OCI-LY7 (cell line): ENCODE measurements at places on chromosomes 3 and 15. TPM values are rescaled to one million over a fixed set of nuclear protein-coding genes. Genes with fewer than 3 reads are reported as not detected.

SELENOK gene
- total RNA-seq, result 33.8 and 36.7 TPM in 2 replicates

GP9 gene
- total RNA-seq, result not detected in 2 replicates

CCDC54 gene
- total RNA-seq, result not detected in 2 replicates

HLTF gene
- 107 and 121 TPM in 2 replicates for total RNA-seq

NANOGP8 gene
- total RNA-seq, result not detected in 2 replicates

NOX5 gene
- total RNA-seq, result not detected in 2 replicates

- peak; percentile 39 for DNase-seq
Observed at GRCh38 chr3:18747383-18747782, 322.2 kb upstream of the SATB1 start.

GRCh38 chr3:181719991-181720680 lies 8.4 kb downstream of the SOX2 start:
- no peak for DNase-seq

- peak; percentile 99 for DNase-seq
Observed at GRCh38 chr15:42920519-42921341, at the start of gene TTBK2. Gene TTBK2, minus strand, starts transcription at chr15:42920778. Its CDS starts 42,161 bp downstream, at chr15:42878617.

- no peak for DNase-seq
Observed at GRCh38 chr3:11618904-11619303, 24.8 kb downstream of the VGLL4 start.

GRCh38 chr3:151183265-151183671 lies 19.7 kb downstream of the GPR171 start:
- DNase-seq, result no peak

DNA sequence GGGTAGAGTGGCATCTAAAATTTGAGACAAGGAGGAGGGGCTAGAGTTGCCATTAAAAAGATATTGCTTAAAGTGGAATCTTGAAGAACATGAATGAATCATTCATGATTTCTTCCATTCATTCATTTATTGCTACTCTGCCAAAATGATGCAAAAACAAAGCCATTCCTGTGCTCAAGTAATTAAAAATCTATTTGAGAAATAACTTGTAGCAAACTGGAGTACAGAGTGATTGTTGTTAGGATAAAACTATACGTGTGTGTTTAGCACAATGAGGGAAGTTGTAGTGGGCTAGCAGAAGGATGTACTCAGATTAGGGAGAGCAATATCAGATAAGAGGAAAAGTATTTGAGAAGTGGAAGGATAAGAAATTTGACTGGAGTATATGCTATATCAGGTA lies 11.7 kb upstream of the CLDN1 start:
- DNase-seq, result no peak

- DNase-seq, result no peak
Observed at GRCh38 chr3:186283651-186284348, 78.2 kb downstream of the DGKG start.

- no peak for DNase-seq
Observed at GRCh38 chr3:188449421-188449820, 295.5 kb downstream of the LPP start.

DNA sequence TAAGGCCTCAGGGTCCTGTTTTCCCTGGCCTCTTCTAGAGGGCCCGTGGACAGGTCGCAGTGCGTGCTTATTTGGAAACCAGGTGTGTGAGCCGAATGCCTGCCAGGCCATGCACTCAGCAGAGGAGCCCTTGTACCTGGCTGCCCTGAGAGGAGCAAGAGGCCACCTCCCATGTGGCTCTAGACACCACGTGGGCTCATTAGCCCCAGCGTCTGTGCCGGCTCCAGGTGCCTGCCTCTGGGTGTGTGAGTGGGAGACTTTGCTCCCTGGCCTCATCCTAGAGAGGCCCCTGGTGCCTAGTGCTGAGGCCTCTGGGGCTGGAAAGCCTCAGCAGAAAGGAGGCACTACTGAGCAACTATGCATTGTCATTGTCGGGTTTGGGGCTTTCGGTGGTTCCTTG lies 50.4 kb downstream of the KLF13 start:
- DNase-seq, result no peak

DNA sequence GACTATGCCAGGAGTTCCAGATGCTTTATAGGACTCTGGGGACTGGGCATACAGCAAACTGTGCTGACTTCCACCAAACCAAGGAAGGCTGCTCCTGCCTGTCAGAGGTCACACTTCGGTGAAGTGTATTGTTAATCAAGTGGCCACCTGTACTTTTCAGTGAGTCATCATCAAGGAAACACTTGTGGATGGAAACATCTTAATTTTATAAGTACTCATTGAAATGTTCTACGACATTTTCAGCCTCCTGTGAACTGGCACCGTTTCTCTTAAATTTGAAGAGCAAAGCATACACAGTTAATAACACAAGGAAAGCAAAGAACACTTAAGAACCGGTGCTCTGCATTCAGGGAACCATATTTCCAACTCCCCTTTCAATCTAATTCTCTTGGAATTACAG lies 801.7 kb upstream of the DPPA4 start:
- no peak for DNase-seq

DNA sequence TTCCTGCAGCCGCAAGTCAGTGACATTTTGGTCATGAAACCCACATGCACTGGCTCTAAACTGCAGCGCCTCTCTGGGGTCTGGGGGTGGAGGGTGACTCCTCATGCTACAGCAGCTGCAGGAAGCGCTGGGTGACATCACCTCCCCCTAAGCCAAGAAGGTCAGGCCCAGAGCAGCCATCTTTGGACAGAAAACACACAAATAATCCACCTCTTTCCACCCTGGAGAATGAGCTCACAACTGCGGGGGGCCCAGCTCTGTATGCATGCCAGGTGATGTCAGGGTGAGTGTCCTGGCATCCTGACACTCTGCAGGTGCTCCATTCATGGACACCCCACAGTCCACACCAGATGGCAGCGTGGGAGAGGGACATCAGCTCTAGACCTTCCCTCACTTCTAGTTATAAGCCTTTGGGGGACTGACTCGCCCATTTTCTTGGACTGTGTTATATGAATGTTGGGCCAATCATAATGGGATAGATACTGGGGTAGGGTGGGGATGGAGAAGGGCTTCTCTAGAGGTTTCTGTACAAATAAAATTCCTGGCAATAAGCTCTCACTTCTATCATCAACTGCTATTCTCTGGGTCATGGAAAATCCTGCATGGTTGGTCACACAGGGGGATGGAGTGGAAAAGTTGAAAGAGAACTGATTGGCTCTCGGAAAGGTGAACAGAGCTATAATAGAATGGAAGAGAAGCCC lies 70.7 kb upstream of the THBS1 start:
- DNase-seq, result no peak

- DNase-seq, result no peak
Observed at GRCh38 chr3:68220832-68221231, 566.4 kb upstream of the SUCLG2 start.

DNA sequence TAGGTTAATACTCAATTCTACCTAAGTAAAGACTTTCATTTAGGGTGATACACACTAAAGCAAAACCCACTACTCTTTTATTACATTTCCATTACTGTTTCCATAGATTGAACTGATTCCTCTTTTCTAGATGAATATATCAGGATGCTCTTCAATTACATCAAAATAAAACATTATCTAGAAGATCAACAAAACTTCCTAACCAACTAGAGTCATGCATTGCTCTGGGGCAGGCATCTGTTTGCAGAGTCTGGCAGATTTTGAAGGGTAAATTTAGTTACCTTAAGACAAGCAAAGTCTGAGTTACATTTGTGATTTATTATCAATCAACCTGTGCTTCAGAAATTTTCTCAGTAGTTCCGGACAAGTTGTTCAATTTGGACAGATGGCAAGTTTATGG lies 117.1 kb downstream of the NEK11 start:
- DNase-seq, result no peak

- DNase-seq, result no peak
Observed at GRCh38 chr15:40006646-40007045, 32.3 kb downstream of the SRP14 start.
